ENCODE measurements at places on chromosomes 5 and 9.
A peak's percentile ranks its signal among the peaks of the same experiment; 100 is the strongest.

DNA sequence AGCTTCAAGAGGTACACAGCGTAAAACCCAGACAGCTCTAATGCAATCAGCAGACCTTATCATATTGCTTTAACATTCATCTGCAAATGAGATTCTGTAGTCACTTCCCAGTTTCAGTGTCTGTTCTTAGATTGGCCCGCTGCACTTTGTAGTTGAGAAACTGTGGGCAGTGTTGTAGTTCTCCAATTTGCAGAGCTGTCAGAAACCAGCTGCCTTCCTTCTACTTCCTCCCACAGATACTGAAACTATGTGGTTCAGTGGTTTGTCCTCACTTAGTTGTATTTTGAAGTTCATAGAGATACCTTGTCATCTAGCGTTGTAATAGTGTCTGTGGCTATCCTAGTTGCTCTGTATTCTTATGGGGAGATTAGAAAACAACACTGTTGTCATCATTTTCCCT, 39.6 kb upstream of the TRIM36 start:
- DNase-seq = peak; percentile 56

GRCh38 chr9:20189871-20190270, 401.0 kb upstream of the SLC24A2 start:
- DNase-seq = no peak

DNA sequence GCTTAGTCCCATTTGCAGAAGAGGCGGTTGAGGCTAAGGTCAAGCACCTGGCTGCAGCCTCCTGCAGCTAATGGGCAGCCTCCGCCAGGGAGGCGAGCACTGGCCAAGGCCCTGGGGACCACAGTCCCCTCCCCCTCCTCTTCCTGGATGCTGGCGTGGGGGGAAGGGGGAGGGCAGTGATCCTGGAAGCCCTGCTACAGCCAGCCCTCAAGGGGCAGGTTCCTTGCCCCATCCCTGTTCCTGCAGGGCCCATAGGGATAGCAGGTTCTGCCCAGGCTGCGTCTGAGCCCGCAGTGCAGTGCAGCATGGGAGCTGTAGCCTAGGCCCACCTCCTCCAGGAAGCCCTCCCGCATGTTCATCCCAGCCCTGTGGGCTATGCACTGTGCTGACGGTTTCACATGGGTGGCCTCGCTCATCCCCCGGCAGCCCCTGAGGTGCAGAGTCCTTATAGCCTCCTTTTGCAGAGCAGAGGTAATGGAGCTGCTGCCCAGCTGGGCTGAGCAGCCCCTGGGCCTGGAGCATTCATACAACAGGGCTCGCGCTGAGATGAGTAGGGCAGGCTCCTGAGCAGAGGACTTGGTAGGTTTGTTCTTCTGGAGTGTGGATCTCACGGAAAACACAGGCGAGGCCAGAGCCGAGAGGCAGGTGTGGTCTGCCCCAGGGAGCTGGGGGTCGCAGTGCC, 36.0 kb downstream of the KCNT1 start:
- DNase-seq = no peak

DNA sequence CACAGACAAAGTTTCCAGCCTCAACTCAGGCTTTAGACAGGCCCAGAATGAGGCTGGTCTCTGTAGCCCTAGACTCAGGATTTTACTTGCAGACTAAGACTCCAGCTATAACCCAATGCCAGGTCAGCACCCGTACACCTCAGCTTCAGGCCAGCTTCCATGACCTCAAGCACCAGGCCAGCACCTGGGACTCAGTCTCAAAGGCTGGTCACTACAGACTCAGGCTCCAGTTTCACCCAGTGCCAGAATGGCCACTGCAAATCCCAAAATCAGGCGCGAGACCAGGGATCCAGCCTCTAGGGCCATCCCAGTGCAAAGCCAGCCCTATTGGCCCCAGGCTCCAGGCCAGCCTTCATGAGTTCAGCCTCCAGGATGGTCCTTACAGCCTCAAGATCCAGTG, 44.9 kb downstream of the C9 start:
- DNase-seq = no peak

GRCh38 chr5:122424132-122424531, 112.1 kb downstream of the SNCAIP start:
- no peak for DNase-seq

DNA sequence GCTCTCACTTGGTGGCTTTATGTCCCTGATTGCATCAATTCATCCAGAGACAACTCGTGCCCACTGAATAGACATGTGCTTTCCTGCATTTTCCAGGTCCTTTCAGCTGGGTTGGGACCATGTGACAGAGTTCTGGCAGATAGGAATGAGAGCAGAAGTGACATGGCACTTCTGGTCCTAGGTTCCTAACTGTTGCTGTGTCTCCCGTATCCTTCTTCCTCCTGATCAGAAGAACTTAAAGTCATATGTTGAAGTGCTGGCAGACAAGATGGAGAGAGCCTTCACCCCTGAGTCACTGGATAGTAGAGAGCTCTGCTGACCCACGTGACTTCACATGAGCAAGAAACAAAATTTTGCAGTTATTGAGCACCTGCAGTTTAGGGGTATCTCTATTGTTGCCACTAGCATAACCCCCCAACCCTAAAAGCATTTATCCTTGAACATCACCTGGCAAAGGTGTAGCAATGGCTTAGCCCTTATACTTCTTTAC, 80.0 kb downstream of the NREP start:
- DNase-seq = no peak

GRCh38 chr9:95079461-95079860, 238.0 kb downstream of the FANCC start:
- DNase-seq = no peak
